ENCODE measurements at places on chromosomes 12 and 14. TPM values are rescaled to one million over a fixed set of nuclear protein-coding genes. Genes with fewer than 3 reads are reported as not detected.

Gene NR1H4
- not detected for total RNA-seq

- no peak for DNase-seq
These were observed 122.1 kb downstream of the SOX5 start for GRCh38 chr12:23827353-23827752.

Gene KRT75
- not detected for total RNA-seq

Gene TMEM116
- 13.7 TPM for total RNA-seq

GRCh38 chr12:131041968-131042833 lies 88.5 kb downstream of the ADGRD1 start:
- no peak for DNase-seq

DNA sequence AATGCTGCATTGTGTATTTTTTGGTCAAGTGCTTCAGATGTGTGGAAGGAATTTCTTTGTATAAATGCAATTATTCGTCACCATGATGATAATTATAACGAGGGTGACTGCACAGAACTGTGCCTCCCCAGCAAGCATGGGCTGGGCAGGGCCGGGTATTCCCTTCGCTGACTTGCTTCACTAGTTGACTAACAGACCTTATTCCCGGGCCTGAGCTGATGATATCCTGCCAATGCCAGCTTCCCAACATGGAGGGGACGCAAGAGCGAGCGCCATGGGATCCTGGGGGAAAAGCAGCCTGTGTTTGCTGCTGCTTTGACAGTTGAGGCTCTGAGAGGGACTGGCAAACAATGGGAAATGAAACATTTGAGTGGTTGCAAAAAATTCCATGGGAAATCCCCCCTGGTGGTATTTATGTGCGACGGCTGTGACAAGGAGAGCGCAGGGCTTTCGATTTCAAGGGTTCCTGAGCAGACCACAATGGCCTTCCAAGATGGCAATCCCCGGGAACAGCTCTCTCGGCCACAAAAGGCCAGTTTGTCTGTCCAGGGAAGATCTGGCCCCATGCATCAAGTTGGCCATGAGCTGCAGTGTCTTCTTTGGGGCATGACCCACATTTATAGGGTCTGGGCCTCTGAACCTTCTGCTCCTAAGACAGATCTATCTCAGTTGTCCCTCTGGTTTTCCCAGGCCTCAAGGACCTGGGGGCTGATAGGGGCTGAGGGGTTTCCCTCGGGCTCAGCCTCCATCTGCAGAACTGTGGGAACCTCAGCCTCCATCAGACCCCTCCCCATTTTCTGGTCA lies 21.9 kb upstream of the MAP1LC3B2 start:
- DNase-seq, result no peak

DNA sequence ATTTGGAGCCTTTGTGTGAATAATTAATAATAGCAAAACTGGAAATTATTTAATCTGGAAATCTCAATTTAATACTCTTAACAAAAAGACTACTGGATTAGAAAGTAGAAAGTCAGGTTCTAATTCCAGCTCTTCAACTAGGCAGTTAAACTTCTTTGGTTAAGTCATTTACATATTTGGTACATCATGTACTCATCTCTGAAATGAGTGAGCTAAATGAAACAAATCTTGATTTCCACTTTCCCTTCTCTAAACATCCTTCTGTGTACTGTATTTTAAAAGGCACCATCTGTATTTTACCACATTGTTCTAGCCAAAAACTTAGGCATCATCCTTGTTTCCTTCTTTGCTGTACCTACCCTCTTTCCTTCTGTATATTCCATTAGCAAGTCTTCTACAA lies 26.9 kb downstream of the CRADD start:
- no peak for DNase-seq

- DNase-seq, result no peak
These were observed 17.6 kb upstream of the PLEKHH1 start for GRCh38 chr14:67515386-67516079.

GRCh38 chr12:103915306-103915705 lies 14.9 kb upstream of the HSP90B1 start:
- DNase-seq, result no peak

GRCh38 chr14:51453869-51454268 lies 197.8 kb upstream of the FRMD6 start:
- no peak for DNase-seq

Gene VDR
- 83.4 TPM for total RNA-seq

Gene DACT1
- 0.15 TPM for total RNA-seq

GRCh38 chr12:113472191-113473121 lies 785 bp upstream of the LHX5 start:
- DNase-seq, result no peak

DNA sequence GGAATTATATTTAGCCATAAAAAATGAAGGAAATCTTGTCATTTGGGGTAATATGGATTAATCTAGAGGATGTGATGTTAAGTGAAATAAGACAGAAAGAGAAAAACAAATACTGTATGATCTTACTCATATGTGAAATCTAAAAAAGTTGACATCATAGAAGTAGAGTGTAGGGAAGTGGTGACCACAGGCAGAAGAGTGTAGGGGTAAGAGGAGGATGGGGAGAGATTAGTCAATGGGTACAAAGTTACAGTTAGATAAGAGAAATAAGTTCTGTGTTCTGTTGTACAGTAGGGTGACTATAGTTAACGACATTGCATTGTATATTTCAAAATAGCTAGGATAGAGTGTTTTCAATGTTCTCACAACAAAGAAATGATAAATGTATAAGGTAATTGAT lies 87.0 kb downstream of the TSHR start:
- no peak for DNase-seq

- DNase-seq, result no peak
These were observed 52.0 kb upstream of the CRY1 start for GRCh38 chr12:107145397-107145796.

Gene SLC6A13
- 0.09 TPM for total RNA-seq

GRCh38 chr12:52323416-52324152 lies 2.4 kb upstream of the KRT83 start:
- DNase-seq, result no peak

- DNase-seq, result no peak
These were observed 18.0 kb downstream of the GSC start for GRCh38 chr14:94751956-94752355.

DNA sequence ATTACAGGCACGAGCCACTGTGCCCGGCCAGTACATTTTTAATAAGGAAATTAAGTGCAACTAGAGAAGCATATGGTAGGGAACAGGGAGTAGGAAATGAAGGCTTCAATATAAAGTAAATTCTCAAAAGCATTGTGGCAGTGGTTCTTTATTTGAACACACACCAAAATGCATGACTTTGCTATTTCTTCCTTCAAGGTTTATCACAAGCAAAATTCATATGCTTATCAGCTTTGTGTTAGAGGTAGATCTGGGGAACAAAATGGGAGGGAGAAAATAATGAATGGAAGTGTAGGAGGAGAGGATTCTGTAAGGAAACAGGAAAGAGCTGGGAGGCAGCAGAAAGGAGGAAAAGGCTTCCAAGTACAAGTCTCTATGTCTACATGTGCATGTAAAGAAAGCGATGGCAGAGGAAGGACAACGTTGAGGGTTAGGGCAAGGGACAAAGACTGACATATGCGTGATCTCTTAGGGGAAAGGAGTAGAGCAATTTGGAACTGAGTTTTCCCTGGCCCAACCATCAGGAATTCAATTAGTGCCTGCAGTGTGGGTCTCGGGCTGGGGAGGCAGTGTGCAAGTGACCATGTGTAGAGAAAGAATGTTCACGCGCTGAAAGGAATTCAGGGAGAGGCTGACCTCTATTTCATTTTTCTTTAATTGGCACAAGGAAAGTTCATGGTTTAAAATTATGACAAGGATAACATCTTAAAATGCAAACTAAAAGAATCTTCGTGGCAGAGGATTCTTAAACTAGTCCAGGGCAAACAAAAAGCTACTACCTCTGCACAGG lies 22.9 kb upstream of the RASSF8 start:
- no peak for DNase-seq

- DNase-seq, result no peak
These were observed 6.0 kb upstream of the CHD4 start for GRCh38 chr12:6613015-6613775.

Gene FGF6
- total RNA-seq, result not detected

Gene REC8
- 26.7 TPM for total RNA-seq

DNA sequence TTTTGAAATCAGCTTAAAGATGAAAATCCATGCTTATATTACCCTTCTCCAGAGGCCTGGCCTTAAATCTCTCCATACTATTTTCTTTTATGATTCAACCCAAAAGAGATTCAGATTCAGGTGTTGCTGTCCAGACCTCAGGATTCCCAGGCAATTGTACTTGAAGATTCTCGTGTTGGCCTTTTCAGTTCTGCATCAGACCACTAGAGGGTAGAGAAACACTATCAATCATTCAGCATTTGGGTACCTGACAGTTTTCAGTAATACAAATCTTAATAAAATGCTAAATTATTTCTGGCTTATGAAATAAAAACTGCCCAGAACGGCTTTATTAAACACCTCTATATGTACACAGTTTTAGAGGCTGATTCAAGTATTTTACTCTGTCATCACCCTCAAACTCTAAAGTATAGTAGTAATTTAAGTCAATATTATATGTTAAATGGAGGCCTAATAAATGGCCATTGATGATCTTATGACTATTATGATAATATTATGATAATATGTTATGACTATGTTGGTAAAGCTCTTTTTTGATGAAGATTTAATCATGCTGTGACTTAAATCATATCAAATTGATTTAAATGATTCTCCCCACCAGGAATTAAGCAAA lies 301.1 kb downstream of the DUSP6 start:
- no peak for DNase-seq

Gene NFATC4
- 1.5 TPM for total RNA-seq

DNA sequence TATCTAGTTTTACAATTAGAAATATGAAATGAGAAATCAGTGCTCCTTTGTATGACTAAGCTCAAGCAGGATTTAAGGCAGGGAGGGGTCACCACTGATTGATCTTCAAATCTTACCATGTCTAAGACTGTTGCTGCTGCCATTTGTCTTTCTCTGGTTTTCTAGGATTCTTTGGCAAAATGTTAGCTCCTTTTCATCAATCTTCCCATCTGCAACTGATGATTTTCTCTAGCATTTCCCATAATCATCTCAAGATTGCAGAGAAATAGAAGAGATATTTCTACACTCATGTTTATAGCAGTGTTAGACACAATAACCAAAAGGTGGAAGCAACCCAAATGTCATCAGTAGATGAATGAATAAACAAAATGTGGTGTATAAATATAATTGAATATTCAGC lies 175.0 kb downstream of the RAD51B start:
- DNase-seq, result no peak

Gene KRT3
- not detected for total RNA-seq

GRCh38 chr12:88615490-88615889 lies 35.2 kb upstream of the KITLG start:
- DNase-seq, result no peak

DNA sequence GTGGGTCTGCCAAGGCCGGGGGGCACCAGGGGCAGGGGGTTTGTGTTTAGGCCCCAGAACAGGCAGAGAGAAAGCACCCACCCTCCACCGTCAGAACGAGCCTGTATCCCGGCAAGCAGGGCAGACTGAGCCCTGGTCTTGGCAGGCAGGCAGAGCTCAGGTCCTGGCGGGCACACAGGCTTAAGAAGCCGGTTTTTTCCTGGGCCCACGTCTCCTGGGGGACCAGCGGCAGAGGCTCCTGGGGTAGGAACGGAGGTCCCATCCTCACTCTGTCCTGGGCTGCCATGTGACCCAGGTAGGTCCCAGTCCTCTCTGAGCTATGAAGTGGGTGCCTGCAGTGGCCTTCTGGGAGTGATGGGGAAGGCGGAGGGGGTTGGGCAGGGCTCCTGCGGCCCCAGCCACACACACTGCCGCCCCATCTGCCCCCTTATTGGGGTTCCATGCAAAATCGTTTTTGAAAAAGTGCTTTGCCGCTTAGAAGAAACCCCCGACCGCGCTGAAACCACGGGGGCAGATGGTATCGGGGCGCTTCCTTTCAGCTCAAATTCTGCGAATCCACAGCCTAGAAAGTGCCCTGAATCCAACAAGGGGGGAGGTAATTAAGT lies 24.2 kb downstream of the SH2B3 start:
- DNase-seq, result peak; percentile 80

DNA sequence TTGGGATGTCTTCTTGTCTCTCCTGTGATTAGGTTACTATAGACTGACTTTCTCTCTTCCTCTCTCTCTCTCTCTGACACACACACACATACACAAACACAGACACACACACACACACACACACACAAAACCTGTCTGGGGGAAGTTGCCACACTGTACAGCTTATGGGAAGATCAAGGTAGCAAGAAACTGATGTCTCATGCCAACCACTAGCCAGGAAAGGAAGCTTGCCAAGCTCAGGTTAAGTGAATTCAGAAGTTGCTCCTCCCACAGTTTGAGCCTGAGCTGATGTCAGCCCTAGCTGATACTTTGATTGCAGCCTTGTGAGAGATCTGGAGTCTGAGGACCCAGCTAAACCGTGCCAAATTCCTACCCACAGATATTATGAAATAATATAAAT lies 67.1 kb downstream of the PPFIA2 start:
- no peak for DNase-seq

DNA sequence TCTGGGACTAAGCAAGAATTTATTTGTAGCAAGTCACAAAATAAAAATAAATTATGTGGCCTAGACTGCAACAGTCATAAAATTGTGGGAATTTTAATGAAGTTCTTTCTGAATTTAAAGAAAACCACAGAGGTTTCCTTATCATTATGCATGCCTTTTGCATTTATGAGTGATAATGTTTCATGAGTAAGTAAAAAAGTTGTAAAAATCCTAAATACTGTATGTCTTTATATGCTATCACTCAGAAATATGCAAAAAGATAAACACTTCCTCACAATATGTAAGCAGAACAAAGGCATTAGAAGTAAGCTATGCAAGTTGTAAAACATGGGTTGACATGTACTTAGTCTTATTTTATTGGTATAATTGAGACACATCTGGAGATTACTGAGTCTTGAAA lies 239.4 kb upstream of the PDE3A start:
- no peak for DNase-seq

DNA sequence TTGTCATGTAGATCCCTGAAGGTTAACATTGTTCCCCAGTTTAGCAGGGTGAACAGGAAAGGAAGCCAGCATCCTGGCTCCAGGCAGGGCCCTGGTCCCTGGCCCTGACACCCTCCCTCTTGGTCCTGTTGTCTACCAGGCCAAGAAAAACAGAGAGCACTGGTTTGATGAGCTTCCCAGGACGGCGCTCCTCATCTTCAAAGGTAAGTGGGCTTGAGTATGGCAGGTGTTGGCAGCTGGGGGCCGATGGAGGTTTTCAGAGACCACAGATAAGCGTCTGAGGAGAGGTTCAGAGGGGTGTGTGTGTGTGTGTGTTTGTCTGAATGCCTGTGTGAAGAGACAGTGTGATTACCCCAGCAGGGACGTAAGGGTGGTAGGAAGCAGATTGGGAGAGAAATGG lies 56.3 kb downstream of the SLC8B1 start:
- no peak for DNase-seq

DNA sequence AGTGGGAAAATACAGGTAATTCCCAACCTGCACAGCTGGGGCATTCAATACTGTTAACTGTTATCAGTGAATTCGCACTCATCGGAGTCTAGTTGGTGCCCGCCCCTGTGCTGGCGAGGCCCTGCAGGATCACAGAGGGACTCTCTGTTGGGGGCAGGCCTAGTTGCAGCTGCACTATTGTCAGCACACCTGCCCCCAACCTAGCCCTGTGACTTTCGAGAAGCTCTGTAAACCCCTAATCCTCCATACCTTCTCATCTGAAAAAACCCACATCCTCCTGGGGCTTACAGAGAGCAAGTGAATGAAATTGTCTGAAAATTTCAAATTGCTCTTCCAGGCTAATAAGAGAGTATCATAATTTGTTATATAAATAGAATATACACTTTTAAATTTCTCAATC lies 132.2 kb upstream of the NUDT4 start:
- DNase-seq, result peak; percentile 68

All from CD8-positive, alpha-beta memory T cell (primary cell).